Neural crest cell (in vitro differentiated cells): ENCODE measurements at places on chromosomes 11 and 22. TPM values are rescaled to one million over a fixed set of nuclear protein-coding genes. Genes with fewer than 3 reads are reported as not detected.

The CTTN gene
- total RNA-seq = 146 and 147 TPM in 2 replicates

The ACAT1 gene
- 44.6 and 45.6 TPM in 2 replicates for total RNA-seq

The PELI3 gene
- 13.3 and 13.6 TPM in 2 replicates for total RNA-seq

The PHOX2A gene
- 5.1 and 5.6 TPM in 2 replicates for total RNA-seq

The RHOD gene
- 1.7 and 2.1 TPM in 2 replicates for total RNA-seq

The HEPN1 gene
- not detected in 2 replicates for total RNA-seq

The SLC39A13 gene
- 34.5 and 36.0 TPM in 2 replicates for total RNA-seq

The GAL gene
- total RNA-seq = 1.1 and 1.8 TPM in 2 replicates

The ISX gene
- not detected in 2 replicates for total RNA-seq
